Upper lobe of right lung (tissue), 1 donor: ENCODE measurements at places on chromosomes 12 and 14. TPM values are rescaled to one million over a fixed set of nuclear protein-coding genes. Genes with fewer than 3 reads are reported as not detected.
A peak's percentile ranks its signal among the peaks of the same experiment; 100 is the strongest.

Gene SERPINA5
- 0.41 TPM for total RNA-seq

Gene GNB3
- total RNA-seq: 0.32 TPM

Gene CLEC2D
- 12.9 TPM for total RNA-seq

Gene MYH7
- 0.12 TPM for total RNA-seq

Gene CCDC177
- total RNA-seq: not detected

Gene TCL1B
- not detected for total RNA-seq

Gene KRT6C
- not detected for total RNA-seq

- no peaks in the 10 kb centered on the region for H3K4me1 ChIP-seq
- H3K27ac ChIP-seq: no peak overlapping the region
- H3K36me3 ChIP-seq: no peaks in the 10 kb centered on the region
- H3K27me3 ChIP-seq: no peaks in the 10 kb centered on the region
- H3K4me3 ChIP-seq: no peak overlapping the region
Measured at GRCh38 chr14:85296456-85297210, 233.3 kb upstream of the FLRT2 start.

- no peaks in the 10 kb centered on the region for H3K27me3 ChIP-seq
- H3K36me3 ChIP-seq: no peaks in the 10 kb centered on the region
- peak overlapping the region; percentile 97 for H3K27ac ChIP-seq
- peak; percentile 74 for DNase-seq
- H3K4me3 ChIP-seq: peak overlapping the region; percentile 58
- H3K4me1 ChIP-seq: peaks cover 14% of the 10 kb centered on the region
Measured at GRCh38 chr14:49861699-49862088, 9.1 kb upstream of the NEMF start.

- H3K36me3 ChIP-seq: no peaks in the 10 kb centered on the region
- no peak overlapping the region for H3K4me3 ChIP-seq
- no peak for DNase-seq
- no peak overlapping the region for H3K27ac ChIP-seq
- no peaks in the 10 kb centered on the region for H3K27me3 ChIP-seq
Measured at GRCh38 chr14:61196034-61196433, 85.1 kb downstream of the TMEM30B start.

DNA sequence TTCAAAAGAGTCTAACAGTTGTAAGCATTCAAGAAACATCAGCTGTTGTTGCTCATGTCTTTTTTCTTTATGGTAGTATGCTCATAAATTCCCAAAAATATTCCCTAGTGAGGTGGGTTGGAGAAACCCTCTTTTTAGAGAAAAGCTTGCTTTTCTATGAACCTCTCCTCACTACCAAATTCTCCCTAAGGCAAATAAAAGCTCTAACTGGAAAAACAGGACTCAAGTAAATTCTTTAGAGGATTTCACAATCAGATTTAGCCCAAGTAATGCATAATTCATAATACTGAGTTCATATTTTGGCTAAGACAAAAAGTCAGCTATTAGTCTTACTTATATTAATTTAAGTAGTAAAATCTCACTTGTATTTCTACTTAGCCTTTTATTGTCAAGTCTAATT lies 59.1 kb downstream of the DIO2 start:
- no peaks in the 10 kb centered on the region for H3K4me1 ChIP-seq
- no peaks in the 10 kb centered on the region for H3K36me3 ChIP-seq
- DNase-seq: no peak

- H3K4me3 ChIP-seq: peak overlapping the region; percentile 48
- peaks cover 46% of the 10 kb centered on the region for H3K27me3 ChIP-seq
- DNase-seq: peak; percentile 63
- no peaks in the 10 kb centered on the region for H3K36me3 ChIP-seq
Measured at GRCh38 chr12:27968972-27969623, 3.4 kb downstream of the PTHLH start.

GRCh38 chr14:85250414-85251189 lies 279.3 kb upstream of the FLRT2 start:
- no peaks in the 10 kb centered on the region for H3K4me1 ChIP-seq
- no peak for DNase-seq
- no peak overlapping the region for H3K27ac ChIP-seq

- no peak overlapping the region for H3K27ac ChIP-seq
- no peak overlapping the region for H3K4me3 ChIP-seq
- no peaks in the 10 kb centered on the region for H3K4me1 ChIP-seq
Measured at GRCh38 chr12:62123721-62124203, 136.4 kb upstream of the USP15 start.

GRCh38 chr12:114742363-114742762 lies 58.4 kb upstream of the TBX3 start:
- H3K27ac ChIP-seq: no peak overlapping the region
- H3K36me3 ChIP-seq: no peaks in the 10 kb centered on the region
- H3K4me1 ChIP-seq: no peaks in the 10 kb centered on the region
- H3K27me3 ChIP-seq: no peaks in the 10 kb centered on the region
- H3K4me3 ChIP-seq: no peak overlapping the region

- no peaks in the 10 kb centered on the region for H3K27me3 ChIP-seq
- no peak overlapping the region for H3K27ac ChIP-seq
- peak; percentile 62 for DNase-seq
- no peaks in the 10 kb centered on the region for H3K4me1 ChIP-seq
- no peaks in the 10 kb centered on the region for H3K36me3 ChIP-seq
Measured at GRCh38 chr14:104427131-104427851, 152.3 kb upstream of the C14orf180 start.

- no peaks in the 10 kb centered on the region for H3K4me1 ChIP-seq
- H3K4me3 ChIP-seq: no peak overlapping the region
- no peak for DNase-seq
- no peak overlapping the region for H3K27ac ChIP-seq
- no peaks in the 10 kb centered on the region for H3K27me3 ChIP-seq
- H3K36me3 ChIP-seq: no peaks in the 10 kb centered on the region
Measured at GRCh38 chr14:72638021-72638420, 255.9 kb downstream of the DPF3 start.

DNA sequence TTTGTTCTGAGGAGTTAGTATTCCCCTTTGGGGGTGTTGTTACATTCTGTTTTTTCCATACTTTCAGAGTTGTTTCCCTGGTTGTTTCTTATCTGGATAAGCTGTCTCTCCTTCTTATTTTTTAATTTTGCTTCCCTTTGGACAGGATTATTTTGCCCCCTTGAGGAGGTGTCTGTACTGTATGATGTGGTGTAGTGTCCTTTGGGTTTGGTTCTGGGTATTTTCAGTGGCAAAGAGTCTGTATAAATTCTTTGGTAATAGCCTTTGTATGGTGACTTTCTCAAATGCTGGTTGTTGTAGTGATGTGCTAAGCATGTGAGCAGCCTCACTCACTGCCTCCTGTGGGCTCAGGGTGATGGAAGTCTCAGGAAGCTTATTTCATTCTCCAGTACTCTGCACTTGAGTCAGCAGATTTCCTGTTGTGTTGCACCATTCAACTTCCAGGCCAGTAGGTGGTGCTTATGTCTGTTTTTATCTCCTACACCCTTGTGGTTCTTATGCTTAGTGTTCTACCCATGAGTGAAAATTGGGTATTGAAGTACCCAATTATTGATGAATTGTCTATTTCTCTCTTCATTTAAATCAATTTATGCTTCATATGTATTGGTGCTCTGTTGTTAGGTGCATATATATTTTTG lies 103.3 kb upstream of the PMCH start:
- H3K27ac ChIP-seq: no peak overlapping the region
- H3K36me3 ChIP-seq: no peaks in the 10 kb centered on the region
- DNase-seq: no peak
- H3K27me3 ChIP-seq: no peaks in the 10 kb centered on the region

DNA sequence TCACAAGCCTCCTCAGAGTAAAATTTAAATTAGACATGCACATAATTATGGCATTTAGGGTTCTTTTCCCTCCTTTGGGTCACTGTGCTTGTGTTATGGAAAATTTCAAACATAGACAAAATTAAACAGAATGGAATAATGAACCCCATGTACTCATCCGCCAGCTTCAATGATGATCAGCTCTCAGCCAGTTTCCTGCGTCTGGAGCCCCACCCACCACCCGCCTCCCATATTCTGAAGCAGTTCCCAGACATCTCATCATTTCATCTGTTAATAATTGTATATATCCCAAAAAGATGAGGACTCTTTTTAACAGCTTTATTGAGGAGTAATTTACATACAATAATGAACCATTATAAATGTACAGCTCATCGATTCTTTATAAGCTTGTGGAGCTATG lies 128.2 kb downstream of the EML1 start:
- H3K4me3 ChIP-seq: no peak overlapping the region
- no peaks in the 10 kb centered on the region for H3K36me3 ChIP-seq

- no peak for DNase-seq
- H3K27ac ChIP-seq: no peak overlapping the region
- no peaks in the 10 kb centered on the region for H3K36me3 ChIP-seq
- H3K27me3 ChIP-seq: no peaks in the 10 kb centered on the region
- no peaks in the 10 kb centered on the region for H3K4me1 ChIP-seq
Measured at GRCh38 chr14:89458713-89459420, 41.8 kb upstream of the FOXN3 start.

GRCh38 chr12:29176941-29177340 lies 27.9 kb downstream of the FAR2 start:
- no peaks in the 10 kb centered on the region for H3K27me3 ChIP-seq
- peaks cover 4% of the 10 kb centered on the region for H3K4me1 ChIP-seq
- no peak overlapping the region for H3K4me3 ChIP-seq

DNA sequence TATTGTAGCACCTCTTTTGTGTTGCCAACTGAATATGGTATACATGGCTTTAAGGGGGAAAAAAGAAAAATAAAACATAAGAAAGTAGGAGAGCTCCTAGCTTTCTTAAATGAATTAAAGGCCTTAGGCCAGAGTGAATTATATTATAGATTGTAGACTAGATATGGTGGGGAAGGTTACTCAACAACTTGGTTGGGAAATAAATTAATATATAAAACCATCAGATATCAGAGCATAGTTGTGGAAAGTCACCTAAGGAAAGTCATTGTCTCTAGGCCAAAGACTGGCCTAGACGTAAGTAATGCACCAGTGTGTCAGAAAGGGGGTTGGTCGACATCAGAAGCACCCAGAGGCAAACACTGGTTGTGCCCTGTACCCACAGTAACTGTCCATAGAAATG lies 391.8 kb downstream of the RAD51B start:
- DNase-seq: no peak
- H3K4me3 ChIP-seq: no peak overlapping the region
- H3K36me3 ChIP-seq: no peaks in the 10 kb centered on the region

- H3K27ac ChIP-seq: no peak overlapping the region
- H3K4me1 ChIP-seq: no peaks in the 10 kb centered on the region
- no peak for DNase-seq
Measured at GRCh38 chr14:55220230-55220629, 28.8 kb upstream of the DLGAP5 start.

DNA sequence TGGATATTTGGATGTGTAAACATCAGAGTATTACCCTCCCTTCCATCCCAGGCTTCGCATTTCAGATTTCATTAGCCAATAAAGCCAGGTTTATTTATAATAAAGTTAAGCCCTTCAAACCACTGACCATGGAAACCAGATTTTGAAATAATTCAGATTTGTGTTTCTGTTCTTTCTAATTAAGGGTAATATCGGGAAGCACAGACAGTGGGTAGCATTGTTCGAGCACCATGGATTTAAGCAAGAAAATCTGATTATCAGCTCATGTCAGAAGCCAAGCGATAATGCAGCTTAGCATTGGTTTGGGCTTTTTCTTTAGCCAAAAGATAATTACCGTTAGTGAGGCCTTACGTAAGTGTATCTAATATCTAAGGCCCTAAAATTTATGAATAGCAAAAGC lies 116.1 kb downstream of the C12orf42 start:
- H3K27ac ChIP-seq: no peak overlapping the region
- H3K4me3 ChIP-seq: no peak overlapping the region
- H3K36me3 ChIP-seq: no peaks in the 10 kb centered on the region

DNA sequence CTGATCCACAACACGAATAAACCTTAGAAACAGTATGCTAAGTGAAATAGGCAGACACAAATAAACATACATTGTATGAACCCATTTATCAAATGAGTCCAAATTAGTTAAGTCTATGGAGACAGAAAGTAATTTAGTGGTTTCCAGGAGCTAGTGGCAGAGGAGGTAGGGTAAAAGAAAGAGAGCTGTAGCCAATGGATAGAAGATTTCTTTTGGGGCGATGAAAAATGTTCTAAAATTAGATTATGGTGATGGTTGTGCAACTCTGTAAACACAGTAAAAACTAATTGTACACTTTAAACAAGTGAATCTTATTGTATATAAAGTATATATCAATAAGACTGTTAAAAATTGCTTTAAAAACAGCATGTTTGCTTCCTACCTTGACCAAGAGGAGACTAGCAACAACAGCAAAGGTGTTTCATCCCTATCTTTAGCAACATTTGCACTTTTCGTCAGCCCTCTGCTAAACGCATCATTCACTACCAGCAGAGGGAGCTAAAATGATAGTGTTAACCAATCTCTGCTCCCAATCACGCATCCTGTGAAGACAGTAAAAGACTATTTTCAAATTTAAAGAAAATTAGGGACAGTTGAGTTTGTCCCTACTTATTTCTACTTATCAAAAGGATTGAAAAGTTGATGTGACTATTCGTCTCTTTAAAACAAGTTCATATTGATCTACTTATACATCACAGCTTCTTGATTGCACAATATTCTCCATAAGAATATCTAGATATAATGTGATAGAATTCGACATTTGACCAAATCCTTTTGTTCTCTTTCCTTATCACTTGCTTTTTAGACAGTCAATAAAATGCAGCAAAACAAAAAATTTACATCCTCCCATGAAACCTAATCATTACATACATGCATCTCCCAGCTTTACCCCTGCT lies 24.0 kb upstream of the LGR5 start:
- no peaks in the 10 kb centered on the region for H3K27me3 ChIP-seq
- H3K4me1 ChIP-seq: no peaks in the 10 kb centered on the region
- H3K36me3 ChIP-seq: no peaks in the 10 kb centered on the region

- peaks cover 10% of the 10 kb centered on the region for H3K4me1 ChIP-seq
- no peak overlapping the region for H3K4me3 ChIP-seq
Measured at GRCh38 chr12:124632519-124632984, 65.1 kb upstream of the NCOR2 start.

- no peaks in the 10 kb centered on the region for H3K36me3 ChIP-seq
- peaks cover 7% of the 10 kb centered on the region for H3K4me1 ChIP-seq
- no peak overlapping the region for H3K4me3 ChIP-seq
- H3K27me3 ChIP-seq: no peaks in the 10 kb centered on the region
- no peak overlapping the region for H3K27ac ChIP-seq
Measured at GRCh38 chr12:24632466-24632865, 316.4 kb downstream of the BCAT1 start.

DNA sequence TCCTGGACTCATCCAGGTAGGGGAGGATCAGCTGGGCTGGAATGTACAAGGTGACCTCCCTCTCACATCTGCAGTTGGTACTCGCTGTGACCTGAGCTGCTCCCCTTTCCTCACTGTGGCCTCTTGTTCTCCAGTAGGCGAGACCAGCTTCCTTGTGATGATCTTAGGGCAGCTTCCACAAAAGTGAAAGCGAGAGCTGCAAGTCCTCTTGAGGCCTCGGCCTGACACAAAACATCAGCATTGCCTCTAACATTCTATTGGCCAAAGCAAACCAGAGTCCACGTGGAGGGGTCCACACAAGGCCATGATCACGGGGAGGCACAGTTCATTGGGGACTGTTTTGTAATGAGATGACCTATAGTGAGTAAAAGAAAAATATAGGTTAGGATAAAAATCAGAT lies 127.5 kb downstream of the SMOC1 start:
- no peak for DNase-seq
- no peak overlapping the region for H3K27ac ChIP-seq
- peaks cover 10% of the 10 kb centered on the region for H3K27me3 ChIP-seq
- H3K4me3 ChIP-seq: no peak overlapping the region
- H3K4me1 ChIP-seq: no peaks in the 10 kb centered on the region

- H3K4me1 ChIP-seq: peaks cover 7% of the 10 kb centered on the region
- H3K36me3 ChIP-seq: no peaks in the 10 kb centered on the region
- no peak for DNase-seq
- no peak overlapping the region for H3K4me3 ChIP-seq
Measured at GRCh38 chr14:24392325-24393091, 6.3 kb upstream of the NYNRIN start.

GRCh38 chr14:80100681-80101080 lies 110.6 kb downstream of the DIO2 start:
- no peaks in the 10 kb centered on the region for H3K27me3 ChIP-seq
- no peak overlapping the region for H3K4me3 ChIP-seq
- H3K27ac ChIP-seq: no peak overlapping the region
- no peaks in the 10 kb centered on the region for H3K4me1 ChIP-seq
